ENCODE measurements at places on chromosomes 5 and 9.
A peak's percentile ranks its signal among the peaks of the same experiment; 100 is the strongest.

GRCh38 chr9:33852216-33852826 is 35.4 kb downstream of the UBE2R2 start:
- peak; percentile 58 for DNase-seq

GRCh38 chr5:131855452-131855851 is 58.6 kb upstream of the FNIP1 start:
- no peak for DNase-seq

DNA sequence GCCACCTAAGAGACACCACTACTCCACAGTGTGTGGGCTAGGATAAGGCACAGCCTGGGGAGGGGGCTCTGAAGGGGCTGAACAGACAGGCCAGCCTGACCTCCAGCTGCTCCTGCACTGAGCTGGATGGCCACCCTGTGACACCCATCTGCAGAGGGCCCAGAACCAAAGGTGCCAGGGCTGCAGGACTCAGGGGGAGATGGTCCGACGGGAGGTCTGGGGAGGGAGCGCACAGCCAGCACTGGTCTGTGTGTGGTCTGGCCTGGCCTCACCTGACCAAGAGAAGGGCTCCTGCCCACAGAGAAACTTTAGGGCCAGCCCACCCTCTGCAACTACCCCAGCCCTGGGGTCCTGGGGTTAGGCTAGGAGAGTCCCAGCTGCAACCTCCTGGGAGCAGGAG is 789 bp downstream of the LTC4S start:
- DNase-seq: no peak

GRCh38 chr5:26719803-26720202 is 318.6 kb downstream of the CDH9 start:
- no peak for DNase-seq

DNA sequence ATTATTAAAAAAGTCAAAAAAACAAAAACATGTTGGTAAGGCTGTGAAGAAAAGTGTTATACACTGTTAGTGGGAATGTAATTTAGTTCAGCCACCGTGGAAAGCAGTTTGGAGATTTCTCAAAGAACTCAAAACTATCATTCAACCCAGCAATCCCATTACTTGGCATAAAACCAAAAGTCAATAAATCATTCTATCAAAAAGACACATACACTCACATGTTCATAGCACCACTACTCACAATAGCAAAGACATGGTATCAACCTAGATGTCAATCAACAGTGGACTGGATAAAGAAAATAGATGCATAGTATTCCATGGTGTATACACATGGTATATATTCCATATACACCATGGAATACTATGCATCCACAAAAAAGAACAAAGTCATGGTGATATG is 148.3 kb upstream of the ACOT12 start:
- DNase-seq: no peak

DNA sequence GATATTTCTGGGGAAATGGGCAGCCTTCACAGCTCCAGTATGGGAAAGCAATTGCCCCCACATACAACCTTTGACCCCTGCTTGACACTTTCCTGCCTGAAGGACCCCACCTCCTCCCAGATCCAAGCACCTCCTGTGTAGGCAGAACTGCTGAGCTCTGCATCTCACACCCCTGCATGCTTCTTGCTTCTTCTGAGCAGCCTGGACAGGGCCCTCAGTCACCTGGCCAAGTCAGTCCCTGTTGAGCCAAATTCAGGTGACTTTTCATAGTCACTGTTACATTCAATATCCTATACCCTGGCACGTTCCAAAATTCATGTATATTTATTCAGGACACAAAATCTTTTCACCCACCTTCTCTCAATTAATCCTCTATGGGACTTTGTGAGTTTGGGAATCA is 30.4 kb upstream of the CTSL start:
- DNase-seq: no peak

- DNase-seq: no peak
Observed at GRCh38 chr5:89596821-89597220, 713.8 kb upstream of the MEF2C start.

DNA sequence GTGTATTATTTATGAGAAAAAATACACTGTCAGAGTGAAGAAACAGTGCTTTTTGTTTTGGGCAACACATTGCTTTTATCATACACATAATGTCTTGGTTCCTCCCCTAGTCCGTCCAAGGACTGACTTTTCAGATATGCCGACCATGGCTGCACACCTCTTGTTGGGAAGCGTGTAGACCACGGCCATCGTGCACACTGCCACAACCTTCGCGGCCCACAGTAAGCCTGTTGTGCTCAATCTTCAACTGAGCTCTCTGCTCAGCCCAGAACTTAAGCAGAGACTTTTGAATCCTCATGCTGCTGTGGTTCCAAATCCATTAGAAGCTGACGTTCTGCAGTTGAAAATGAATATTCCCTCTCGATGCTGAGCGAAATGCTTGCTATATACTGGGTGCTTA is 157.6 kb upstream of the IRX2 start:
- no peak for DNase-seq

DNA sequence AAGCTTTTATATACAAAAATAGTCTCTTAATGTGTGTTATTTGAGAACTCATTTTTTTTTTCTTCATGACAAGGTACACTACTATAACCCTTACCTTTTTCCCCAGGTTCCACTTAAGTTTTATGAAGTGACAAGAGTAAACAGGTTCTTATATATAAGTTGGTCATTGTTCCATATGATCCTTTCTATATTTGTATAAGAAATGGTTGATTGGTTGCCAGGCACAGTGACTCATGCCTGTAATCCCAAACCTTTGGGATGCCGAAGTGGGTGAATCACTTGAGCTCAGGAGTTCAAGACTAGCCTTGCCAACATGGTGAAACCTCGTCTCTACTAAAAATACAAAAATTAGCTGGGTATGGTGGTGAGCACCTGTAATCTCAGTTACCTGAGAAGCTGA is 108.3 kb downstream of the PCSK1 start:
- DNase-seq: no peak

DNA sequence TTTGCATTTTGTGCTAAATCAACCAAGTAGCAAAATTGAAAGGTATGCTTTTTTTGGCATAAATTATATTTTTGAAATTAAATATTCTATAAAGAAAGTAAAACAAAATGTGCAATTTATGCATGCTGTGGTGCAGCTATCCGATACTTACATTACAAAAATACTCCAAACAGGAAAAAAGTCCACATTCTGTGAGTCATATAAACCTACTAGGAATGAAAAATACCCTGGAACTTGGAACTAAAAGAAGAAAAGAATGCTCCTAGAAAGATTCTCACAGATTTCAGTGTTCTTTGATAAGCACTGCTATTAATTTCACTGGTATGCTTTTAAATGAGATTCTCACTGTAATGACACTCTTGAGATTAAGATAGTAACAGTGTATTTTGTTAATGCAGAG is 92.6 kb downstream of the OSMR start:
- DNase-seq: no peak

GRCh38 chr5:139228201-139228803 is 30.1 kb upstream of the SIL1 start:
- no peak for DNase-seq

- peak; percentile 37 for DNase-seq
Observed at GRCh38 chr5:40441733-40442132, 238.0 kb upstream of the PTGER4 start.

DNA sequence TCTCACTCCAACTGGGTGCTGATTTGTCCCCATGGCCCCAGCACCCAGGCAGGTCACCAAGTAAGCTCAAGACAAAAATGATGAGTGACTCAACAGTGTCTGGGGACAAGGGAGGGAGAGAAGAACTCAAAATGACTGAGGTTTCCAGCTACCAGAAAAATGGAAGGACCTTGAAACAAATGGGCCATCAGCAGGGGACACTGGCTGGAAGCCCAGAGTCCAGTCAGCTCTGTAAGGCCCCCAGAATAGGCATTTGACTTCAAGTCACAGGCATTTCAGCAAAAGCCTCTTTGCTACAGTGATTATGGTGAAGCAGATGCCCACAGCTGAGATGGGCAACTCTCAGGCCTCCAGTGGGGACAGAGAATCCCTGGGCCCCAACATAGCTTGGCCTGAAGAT is 139.0 kb upstream of the GABRP start:
- no peak for DNase-seq

DNA sequence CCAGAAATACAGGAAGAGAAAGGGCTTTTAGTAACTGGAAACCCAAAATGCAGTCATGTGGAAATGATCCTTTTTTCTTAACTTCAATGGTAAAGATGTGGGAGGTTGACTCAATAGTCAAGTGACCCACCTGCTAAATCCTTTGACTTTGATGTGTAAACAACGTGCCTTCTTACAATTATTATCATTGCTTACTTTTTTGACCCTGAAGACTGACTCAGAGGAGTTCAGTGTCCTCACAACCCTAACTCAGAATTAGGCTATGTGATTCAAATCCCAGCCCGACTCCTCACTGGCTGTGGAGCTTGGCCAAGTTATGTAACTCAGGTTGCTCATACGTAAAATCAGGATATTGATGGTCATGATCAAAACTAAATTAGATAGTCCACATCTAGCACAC is 27.9 kb downstream of the ANXA1 start:
- no peak for DNase-seq

- no peak for DNase-seq
Observed at GRCh38 chr5:130541617-130542221, 623.3 kb downstream of the HINT1 start.

- DNase-seq: no peak
Observed at GRCh38 chr5:85170183-85170582, 785.5 kb upstream of the EDIL3 start.

GRCh38 chr5:107377277-107377609 is 293.5 kb downstream of the EFNA5 start:
- DNase-seq: no peak

DNA sequence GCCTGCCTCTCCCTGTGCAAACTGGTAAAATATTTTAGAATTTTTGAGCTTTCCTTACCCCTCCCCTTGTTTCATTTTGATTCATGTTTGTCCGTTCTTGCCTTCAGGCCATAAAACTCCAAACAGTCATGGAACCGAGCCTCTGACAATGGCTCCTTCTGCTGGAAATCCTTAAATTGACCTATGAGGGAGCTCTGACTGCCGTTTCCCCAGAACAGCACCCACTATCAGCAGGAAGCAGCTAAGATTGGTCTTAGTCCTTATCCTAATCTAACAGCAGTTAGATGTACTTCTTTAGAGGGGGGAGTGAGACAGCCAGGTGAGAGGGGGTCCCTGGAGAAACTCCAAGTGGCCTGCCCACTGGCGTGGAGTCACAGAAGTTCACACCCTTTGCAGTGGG is 106.7 kb downstream of the FAM174A start:
- no peak for DNase-seq

Measured in activated CD4-positive, alpha-beta T cell treated with anti-CD3 and anti-CD28 coated beads, Interleukin-2, amount 50 U/mL, for 1 hour (primary cell).